ENCODE measurements at places on chromosomes 13 and 19. TPM values are rescaled to one million over a fixed set of nuclear protein-coding genes. Genes with fewer than 3 reads are reported as not detected.

- DNase-seq = no peak
These were observed at the start of gene HS6ST3 for GRCh38 chr13:96089749-96090239. Gene HS6ST3, plus strand, starts transcription at chr13:96090107.

GRCh38 chr13:33438918-33439317 lies 153.4 kb upstream of the STARD13 start:
- no peak for DNase-seq

DNA sequence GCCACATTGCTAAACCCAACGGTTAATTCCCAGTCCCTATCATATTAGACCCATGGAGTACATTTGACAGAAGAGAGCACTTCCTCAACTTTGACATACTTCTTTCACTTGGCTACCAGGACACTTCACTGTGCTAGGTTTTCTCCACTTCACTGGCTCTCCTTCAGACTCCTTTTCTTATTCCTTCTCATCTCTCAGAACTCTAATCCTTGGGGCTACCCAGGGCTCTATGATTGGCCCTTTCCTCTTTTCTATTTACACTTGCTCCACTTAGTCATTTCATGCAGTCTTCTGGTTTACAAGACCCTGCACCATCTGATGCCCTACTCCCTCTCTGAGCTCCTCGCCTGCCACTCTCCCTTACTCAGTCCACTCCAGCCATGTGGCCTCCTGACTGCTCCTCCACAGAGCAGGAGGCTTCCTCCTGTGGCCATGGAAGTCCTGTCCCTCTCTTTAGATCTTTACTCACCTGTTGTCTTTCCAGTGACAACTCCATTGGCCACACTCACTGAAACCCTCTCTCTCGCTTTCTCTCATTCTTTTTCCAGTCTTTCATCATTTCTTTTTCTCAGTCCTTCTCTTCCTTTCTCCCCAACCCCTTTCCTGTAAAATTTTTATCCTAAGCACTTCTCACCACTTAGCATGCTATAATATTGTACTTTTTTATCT lies 90.4 kb downstream of the TBC1D4 start:
- no peak for DNase-seq

DNA sequence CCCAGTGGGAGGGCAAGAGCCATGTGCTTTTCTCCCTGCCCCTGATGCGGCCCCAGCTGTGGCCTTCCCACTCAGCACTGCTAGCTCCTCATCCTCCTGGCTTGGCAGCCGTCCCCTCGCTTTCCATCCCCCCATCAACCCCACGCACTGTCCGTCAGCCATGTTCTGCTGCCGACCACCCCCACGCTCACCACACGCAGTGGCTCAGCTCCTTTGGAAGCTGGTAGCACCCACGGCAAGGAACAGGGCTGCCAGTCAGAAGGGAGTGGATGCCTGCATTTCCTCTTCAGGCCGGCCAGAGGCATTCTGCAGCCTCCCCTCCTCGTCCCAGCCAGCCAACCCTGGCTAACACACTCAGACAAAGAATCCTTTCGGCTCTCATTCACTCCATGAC lies 6.3 kb downstream of the CALM3 start:
- no peak for DNase-seq

- DNase-seq = no peak
These were observed 4.6 kb upstream of the EPN1 start for GRCh38 chr19:55670280-55671053.

The ZSCAN4 gene
- total RNA-seq = not detected

The TEX101 gene
- not detected for total RNA-seq

The ADAT3 gene
- total RNA-seq = 6.6 TPM

The OR7D4 gene
- not detected for total RNA-seq

DNA sequence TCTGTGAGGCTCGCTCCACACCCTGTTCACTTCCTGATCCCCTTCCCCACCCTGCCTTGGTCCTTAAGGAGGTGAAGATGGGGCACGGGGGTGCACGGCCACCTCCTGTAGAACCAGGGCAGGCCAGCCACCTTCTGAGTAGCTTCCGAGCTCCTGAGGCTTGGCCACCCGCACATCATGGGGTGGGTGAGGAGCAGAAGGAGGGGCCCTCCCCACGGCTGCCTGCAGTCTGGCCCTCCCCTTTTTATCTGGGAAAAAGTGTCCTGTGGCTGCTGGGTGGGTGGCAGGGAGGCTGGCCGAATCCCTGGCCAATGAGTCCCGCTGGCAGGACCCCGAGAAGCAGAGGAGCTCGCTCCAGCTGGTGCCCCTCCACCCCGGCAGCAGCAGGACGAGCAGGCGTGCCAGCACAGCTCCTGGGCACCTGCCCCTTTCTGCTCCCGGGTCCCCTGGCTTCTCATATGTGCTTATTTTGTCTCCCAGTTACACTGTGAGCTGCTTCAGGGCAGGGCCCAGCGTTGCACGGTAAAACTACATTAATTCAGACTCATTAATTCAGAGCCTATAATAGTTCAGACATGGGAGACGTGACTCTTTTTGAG lies 135.0 kb downstream of the KDM4B start:
- no peak for DNase-seq

DNA sequence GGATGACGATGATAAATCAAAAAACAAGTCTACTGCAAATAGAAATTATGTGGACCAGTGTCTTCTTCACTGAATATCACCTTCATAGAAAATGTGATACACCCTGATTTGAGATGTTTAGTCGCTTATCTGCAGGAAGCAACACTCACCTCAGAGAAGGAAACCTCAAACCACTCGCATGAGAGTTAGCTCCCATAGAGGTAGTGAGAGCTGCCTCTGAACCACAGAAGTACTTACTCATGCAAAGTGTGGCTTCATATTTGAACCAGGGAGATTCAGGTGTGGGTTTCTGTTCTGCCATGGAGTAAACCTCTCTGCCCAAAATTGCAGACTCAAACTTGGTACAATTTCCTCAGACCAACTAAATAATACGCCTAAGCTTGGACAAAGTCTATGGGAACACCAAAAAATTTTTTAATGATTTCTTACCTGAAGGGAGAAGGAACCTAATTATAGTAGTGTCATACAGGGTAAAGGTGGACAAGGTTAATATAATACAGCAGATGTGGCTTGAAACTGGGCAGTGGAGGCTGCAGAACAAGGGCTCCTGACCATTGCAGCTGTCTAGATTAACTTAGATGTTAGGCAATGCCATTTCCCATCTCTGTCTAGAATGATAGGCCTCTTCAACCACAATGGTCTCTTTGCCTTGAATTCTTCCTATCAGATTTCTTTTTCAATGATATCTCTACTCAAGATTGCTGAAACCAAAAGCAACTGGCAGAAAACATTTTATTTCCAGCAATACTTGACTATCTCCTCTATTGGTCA lies 29.6 kb upstream of the RCBTB2 start:
- peak; percentile 60 for DNase-seq

The CEACAM16 gene
- total RNA-seq = not detected

The GPR12 gene
- total RNA-seq = not detected

The FAM124A gene
- total RNA-seq = 0.13 TPM

GRCh38 chr19:41431426-41432386 lies 4.5 kb upstream of the B3GNT8 start:
- DNase-seq = no peak

DNA sequence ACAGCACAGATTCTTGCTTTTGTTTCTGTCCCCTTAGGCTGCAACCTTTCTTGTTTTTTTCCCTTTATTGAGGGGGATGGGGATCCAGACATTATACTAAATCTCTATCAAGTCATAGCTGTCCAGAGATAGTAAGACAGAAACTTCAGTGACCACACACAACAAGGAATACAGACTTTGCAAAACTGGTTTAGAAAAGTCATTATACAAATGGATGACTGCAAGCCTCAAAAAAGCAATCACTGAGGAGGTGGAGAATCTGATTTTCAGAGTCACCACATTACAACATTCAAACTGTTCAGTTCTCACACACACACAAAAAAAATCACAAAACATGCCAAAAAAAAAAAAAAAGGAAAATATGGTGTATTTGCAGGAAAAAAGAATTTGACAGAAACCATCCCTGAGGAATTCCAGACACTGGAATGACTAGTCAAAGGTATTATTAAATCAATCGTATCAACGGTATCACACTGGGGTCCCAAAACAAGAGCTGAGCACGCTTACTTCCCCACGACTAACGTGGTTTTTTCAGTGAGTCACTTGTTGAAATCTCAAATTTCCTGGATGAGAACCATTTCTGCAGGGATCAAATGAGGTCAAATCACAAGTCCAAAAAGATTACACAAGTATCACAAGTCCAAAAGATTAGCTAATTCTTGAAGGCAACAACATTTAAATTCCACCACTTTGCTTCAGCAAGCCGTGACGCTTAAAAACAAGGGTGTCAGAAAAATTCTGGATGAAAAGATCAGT lies 41.2 kb downstream of the USP12 start:
- DNase-seq = no peak

- DNase-seq = no peak
These were observed 9.0 kb upstream of the TNFRSF19 start for GRCh38 chr13:23561261-23561660.

The SLC6A16 gene
- total RNA-seq = 1.1 TPM

The FSD1 gene
- 10.9 TPM for total RNA-seq

The NFIX gene
- 2.8 TPM for total RNA-seq

The KLK2 gene
- total RNA-seq = not detected

The CKM gene
- not detected for total RNA-seq

The KLK12 gene
- total RNA-seq = not detected

The TEAD2 gene
- not detected for total RNA-seq

- DNase-seq = no peak
These were observed 11.6 kb downstream of the C19orf47 start for GRCh38 chr19:40336601-40336900.

The EXOC3L2 gene
- not detected for total RNA-seq

DNA sequence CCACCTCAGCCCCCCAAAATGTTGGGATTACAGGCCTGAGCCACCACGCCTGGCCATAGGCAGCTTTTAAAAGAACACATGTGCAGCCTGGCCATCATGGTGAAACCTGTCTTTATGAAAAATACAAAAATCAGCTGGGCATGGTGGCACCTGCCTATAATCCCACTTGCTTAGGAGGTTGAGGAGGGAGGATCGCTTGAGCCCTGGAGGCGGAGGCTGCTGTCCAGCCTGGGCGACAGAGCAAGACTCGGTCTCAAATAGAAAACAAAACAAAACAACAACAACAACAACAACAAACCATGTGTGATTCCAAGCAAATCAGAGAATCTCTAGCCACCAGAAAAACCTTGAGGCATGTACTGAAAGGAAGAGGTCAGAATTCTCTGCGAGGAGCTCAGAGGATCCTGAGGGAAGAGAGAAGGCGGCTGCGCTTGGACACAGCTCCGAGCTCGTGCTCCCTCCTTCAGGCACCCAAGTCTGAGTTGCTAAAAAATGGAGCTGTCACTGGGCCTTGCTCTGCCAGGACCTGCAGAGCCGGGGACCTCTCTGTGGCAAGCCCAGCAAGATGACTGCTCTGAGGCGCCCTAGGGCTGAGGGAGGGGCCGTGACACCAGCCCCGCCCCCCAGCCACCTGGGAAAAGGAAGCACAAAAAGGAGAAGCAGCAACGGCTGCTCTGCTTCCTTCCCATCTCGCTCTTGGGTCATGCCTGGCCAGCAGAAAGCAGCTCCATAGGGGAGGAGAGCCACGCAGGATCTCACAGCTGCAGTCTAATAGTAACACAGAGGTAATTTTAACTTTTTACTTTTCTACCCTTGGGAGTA lies at the start of gene ARL11:
Gene ARL11 (plus strand): TSS at position 677 of the 822 bp plus-strand sequence. CDS start 1,941 bp downstream, outside the sequence.
- peak; percentile 53 for DNase-seq

The PMIS2 gene
- not detected for total RNA-seq

DNA sequence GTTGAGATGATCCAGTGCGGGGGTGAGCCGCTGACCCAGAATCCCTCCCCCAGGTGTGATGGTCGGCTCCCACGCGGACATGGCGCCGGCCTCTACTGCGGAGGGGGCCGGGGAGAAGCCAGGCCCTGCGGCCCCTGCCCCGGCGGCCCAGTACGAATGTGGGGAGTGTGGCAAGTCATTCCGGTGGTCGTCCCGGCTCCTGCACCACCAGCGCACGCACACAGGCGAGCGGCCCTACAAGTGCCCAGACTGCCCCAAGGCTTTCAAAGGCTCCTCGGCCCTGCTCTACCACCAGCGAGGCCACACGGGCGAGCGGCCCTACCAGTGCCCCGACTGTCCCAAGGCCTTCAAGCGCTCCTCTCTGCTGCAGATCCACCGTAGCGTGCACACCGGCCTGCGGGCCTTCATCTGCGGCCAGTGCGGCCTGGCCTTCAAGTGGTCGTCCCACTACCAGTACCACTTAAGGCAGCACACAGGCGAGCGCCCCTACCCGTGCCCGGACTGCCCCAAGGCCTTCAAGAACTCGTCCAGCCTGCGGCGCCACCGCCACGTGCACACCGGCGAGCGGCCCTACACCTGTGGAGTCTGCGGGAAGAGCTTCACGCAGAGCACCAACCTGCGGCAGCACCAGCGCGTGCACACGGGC lies 3.7 kb upstream of the NAT14 start:
- DNase-seq = no peak

The STAP2 gene
- 3.9 TPM for total RNA-seq

GRCh38 chr13:61857198-61857597 lies 441.5 kb upstream of the PCDH20 start:
- DNase-seq = no peak

The OR7C1 gene
- not detected for total RNA-seq

GRCh38 chr19:15149737-15150136 lies 42.5 kb downstream of the SYDE1 start:
- DNase-seq = no peak

The SNRPA gene
- 202 TPM for total RNA-seq

- DNase-seq = no peak
These were observed 13.6 kb upstream of the ZNF611 start for GRCh38 chr19:52748336-52748950.

The RGL3 gene
- total RNA-seq = not detected

The CILP2 gene
- 0.07 TPM for total RNA-seq

- no peak for DNase-seq
These were observed 24.4 kb upstream of the GGACT start for GRCh38 chr13:100613031-100613430.
